ENCODE measurements at places on chromosomes 3 and 15.

GRCh38 chr3:159787178-159787574 lies 201.5 kb upstream of the IL12A start:
- no peak for DNase-seq

GRCh38 chr15:67865766-67866165 lies 25.9 kb upstream of the RNU6-1 start:
- DNase-seq, result no peak

DNA sequence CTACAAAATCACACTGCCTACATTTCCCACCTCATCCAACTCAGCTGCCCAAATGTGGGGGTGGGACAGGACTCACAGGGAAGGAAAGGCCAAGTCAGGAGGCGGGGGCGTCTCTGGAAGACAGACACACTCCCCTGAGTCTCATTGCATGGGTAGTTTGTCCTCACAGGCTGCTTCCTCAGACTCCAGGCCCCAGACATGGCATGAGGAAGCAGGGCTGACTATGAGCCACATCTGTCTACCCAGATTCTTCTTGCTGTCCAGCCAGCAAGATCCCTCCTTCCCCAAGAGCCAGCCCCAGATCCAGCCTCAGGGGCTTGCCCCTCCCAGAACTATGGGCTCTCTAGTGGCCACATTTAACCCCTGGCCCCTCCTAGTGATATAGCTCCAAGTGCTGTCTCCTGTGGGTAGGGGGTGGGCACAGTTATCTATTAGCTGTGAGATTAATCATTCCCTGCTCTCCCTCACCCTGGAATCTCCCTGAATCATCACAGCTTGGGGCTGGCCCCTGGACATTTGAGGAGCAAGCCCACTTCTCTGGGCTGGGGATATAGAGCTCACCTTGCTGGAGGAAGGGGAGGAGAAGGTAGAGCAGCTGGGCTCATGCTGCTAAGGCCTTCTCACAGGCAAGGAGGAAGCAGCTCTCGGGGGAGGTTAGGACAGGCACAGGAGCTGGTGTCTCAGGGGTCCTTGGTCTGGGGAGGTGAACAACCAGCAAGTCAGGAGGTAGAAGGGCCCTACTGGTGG lies 2.1 kb upstream of the CCDC33 start:
- DNase-seq, result no peak

- DNase-seq, result no peak
Observed at GRCh38 chr3:49421890-49422378, 339 bp downstream of the AMT start.

DNA sequence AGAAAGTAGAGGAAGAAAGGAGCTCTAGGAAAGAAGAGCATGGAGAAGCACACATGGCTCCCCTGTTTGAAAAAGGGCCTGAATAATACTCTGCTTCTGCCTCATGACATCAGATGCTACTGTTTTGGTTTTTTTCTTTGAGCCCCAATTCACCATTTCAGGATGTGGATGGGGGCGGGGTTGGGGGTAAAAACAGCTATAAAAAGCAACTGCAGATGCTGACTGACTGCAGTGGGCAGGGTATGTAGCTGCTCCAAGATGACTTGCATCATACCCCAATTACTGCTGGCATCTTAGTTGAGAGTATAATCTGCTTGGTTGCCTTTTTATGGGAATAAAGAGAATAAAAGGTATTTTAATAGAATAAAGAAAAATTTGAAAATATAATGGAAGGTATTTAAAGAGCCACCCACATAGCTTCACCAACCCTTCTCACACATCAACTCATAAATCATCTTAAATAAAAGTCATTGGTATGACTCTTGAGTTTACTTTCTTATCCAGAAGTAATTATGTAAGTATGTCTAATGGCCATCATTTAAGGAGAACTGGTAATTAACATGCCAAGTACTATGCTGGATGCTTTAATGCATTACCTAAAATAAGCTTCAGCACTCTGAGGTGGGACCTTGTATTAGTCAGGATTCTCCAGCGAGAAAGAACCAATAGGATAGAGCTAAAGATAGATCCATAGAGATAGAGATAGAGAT lies 36.4 kb upstream of the TMEM45A start:
- DNase-seq, result no peak

GRCh38 chr3:85535517-85535916 lies 576.7 kb downstream of the CADM2 start:
- no peak for DNase-seq

- DNase-seq, result no peak
Observed at GRCh38 chr3:81521855-81522254, 239.6 kb downstream of the GBE1 start.

DNA sequence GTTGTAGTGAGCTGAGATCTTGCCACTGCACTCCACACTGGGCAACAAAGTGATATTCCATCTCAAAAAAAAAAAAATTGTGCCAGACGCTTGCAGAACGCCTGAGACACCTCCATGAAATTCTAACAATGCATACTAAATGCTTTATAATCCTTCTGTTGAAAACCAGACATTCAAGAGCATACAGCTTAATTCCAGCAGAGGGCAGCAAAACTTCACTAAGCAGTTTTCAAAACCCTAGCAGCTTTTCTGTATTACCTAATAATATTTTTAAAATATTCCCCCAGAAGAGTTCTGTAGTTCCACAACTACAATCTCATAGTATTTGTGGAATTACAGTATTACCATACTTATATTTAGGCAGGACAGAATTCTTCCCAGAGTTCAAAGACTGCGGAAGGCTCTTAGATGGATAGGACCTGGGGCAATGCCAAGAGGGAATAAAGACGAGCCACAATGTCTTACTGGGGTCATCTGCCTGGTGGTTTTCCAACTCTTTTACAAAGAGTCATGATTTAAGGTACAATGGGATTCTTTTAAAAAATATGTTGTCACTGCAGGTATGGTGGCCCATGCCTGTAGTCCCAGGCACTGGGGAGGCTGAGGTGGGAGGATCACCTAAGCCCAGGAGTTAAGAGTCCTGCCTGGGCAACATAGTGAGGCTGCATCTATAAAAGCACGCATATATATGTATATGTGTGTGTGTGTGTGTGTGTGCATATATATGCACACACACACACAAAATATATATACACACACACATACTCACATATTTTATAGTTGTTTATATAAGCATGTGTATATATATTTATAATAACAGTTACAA lies 19.6 kb upstream of the TASOR start:
- DNase-seq, result peak; percentile 14

- DNase-seq, result no peak
Observed at GRCh38 chr15:39860200-39860599, 59.9 kb downstream of the GPR176 start.

DNA sequence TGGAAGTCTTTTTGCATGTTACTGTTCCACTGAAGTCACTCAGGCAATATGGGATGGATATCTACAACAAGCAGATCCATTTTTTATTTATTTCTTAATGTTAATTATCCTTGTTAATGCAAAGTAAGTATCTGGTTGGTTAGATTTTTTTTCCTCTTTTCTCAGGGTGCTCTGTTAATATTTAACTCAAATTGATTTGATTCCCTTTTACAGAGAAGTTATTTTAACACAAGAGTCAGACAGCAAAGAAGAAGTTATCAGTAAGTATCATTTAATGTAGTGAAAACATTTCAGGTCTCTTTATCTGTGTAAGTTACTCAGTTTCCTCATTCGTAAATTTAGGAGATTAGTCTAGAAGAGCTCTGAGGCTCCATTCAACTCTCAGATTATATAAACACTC lies 34.3 kb downstream of the TBC1D23 start:
- DNase-seq, result no peak

GRCh38 chr3:188220097-188220788 lies 66.3 kb downstream of the LPP start:
- no peak for DNase-seq

GRCh38 chr3:50599115-50599715 lies 12.4 kb downstream of the CISH start:
- DNase-seq, result no peak

GRCh38 chr3:37456270-37456708 lies 281.9 kb upstream of the LRRFIP2 start:
- DNase-seq, result no peak

Measured in anterior cingulate cortex (tissue), 58 donors.